M059J (cell line): ENCODE measurements at places on chromosomes 16 and 17.

DNA sequence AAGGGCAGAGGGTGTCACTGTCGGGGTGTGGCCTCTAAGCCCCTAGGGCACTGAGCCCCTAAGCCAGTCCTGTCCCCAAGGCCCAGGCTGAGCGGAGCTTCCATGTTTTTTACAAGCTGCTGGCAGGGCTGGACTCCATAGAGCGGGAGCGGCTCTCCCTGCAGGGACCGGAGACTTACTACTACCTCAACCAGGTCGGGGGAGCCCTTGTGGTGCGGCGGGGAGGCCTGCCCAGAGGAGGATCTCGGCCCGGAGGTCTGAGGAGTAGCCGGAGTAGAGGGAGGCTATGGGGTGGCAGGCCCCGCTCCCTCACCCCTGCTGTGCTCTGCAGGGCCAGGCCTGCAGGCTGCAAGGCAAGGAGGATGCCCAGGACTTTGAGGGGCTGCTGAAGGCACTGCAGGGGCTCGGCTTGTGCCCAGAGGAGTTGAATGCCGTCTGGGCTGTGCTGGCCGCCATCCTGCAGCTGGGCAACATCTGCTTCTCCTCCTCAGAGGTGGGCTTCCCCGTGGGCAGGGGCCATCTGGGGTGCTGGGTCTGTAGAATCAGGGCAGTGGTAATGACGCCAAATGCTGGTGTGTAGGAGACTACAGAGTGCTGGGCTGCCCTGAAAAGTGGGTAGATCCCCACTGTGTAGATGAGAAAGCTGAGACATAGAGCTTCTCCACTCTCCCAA is 4.9 kb downstream of the MYO15B start:
- no peak for DNase-seq

GRCh38 chr17:6525731-6526130 is 30.6 kb downstream of the PITPNM3 start:
- DNase-seq: no peak

DNA sequence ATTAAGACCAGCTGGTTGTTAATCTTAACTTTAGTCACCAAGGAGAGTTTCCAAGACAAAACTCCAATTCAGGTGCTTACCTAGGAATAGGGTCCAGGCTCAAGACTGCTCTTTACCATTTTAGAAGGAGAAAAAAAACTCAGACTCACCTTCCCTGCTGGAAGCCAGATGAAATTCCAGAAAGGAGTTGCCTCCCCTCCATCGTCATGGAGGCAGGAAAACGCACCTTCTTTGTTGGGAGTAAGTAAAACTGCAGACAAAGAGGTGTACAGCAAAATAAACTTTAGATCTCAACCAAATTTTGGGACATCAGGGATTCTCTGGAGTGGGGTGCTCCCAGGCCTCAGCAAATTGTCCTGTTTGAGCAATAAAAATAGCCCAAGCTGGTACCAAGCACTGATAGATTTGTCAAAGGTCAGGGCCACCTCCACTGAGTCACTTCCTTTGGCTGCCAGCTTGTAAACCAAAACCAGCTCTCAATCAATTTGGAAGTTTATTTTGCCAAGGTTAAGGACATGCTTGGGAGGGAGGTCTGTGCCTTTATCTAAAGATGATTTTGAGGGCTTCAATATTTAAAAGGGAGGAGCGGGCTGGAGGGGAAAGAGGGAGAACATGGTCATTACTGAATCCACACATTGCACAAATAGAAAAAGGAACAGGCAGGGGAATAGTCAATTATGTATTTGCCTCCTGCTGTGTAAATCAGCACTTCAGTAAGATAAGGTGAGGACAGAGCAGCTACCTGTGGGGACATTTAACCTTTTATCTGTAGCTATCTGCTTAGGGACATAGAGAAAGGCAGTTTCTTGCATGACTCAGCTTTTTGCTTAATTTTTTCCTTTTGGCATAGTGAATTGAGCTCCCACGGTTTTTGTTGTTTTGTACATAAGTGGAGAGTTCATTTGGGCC is 1.5 kb upstream of the ALDH3A2 start:
- peak; percentile 77 for DNase-seq

- DNase-seq: no peak
Observed at GRCh38 chr16:79154086-79154485, 446.5 kb downstream of the MAF start.

GRCh38 chr17:48757524-48757961 is 29.0 kb upstream of the HOXB13 start:
- peak; percentile 60 for DNase-seq

DNA sequence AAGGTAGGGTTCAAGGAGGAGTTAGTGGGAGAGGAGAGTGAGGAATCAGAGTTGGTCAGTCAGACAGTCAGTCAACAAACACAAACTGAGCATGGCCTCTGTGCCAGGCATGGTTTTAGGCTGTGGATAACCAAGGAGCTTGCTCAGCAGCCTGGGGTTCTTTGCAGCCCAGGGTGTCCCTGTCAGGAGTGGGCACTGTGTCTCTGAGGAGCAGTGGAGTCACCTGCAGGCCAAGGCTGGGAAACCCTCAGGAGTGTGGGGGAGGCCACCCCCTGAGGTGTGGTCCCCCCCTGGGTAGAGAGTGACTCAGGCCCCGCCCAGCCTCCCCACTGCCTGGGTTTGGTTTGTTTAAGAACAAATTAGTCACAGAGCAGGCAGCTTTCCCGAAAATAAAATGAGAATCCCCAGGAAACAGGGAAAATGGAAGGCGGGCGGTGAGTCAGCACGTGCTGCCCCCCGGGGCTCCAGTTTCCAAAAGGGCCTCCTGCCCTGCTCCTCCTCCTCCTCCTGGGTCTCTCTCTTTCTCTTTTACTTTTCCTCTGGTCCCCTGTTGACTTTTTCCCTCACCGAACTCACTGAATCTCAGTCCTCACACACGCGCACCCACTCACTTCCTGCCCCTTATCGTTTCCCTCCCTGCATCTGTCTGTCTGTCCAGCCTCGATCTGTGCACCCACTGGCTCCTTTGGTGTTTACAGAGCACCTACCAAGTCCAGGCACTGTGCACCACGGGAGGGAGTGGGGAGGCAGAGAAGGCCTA is 44.3 kb downstream of the SOCS3 start:
- DNase-seq: peak; percentile 97

- DNase-seq: no peak
Observed at GRCh38 chr17:60802377-60802776, 124.7 kb downstream of the BCAS3 start.

DNA sequence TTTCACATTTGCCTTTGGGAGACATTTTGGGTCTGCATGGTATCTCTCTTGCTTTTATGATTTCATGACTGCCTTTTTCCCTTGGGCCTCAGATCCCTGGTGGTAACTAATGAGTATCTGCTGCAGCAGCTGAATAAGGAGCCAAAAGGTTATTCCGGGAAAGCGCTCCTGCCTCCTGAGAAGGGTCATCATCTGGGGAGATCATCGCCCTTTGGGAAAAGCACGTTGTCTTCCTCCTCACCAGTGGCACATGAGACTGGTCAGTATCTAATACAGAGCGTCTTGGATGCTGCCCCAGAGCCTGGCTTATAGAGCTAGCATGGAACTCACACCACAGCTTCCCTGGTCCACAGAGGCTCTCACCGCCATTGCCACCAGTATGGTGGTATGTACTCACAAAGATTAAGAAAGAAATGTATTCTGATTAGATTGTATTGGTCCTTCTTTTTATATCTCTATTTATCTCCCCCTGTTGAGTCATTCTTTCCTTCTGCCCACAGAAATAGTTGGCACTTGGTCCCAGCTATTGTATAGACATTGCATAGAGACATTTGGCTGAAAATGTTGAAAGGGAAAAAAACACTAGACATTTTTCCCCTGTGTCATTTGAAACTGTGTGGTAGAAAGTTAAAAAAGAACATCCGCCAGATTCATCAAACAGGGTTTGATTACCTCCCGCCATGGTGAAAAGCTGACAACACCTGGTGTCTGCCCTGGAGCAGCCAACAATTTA is 8.4 kb downstream of the TPPP3 start:
- DNase-seq: peak; percentile 27

GRCh38 chr16:13920510-13920818 is 510 bp downstream of the ERCC4 start:
- DNase-seq: no peak

- DNase-seq: no peak
Observed at GRCh38 chr16:72975809-72976437, 72.0 kb downstream of the ZFHX3 start.

DNA sequence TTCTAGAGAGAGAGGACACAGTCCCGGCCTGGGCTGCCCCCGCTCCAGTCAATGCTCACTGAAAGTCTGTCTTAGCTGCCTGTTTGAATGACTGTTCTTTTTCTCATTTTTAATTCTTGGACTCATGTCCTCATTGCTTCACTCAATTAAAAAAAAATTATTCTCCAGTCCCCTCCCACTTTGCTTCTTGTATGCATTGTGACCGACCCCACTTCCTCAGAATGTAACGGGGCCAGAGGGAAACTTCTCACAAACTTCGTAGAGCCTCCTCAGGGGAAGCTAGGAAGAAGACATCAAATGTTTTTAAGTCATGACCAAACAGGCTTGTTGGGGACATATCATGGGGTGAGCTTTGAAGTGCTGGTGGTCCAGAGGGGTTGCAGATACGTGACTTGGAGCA is 113.2 kb downstream of the CCDC182 start:
- DNase-seq: no peak

- peak; percentile 15 for DNase-seq
Observed at GRCh38 chr17:47281216-47281615, 27.6 kb downstream of the ITGB3 start.

- no peak for DNase-seq
Observed at GRCh38 chr16:3027983-3028715, 4.3 kb downstream of the THOC6 start.

GRCh38 chr17:79095345-79096055 is 20.9 kb downstream of the ENGASE start:
- DNase-seq: peak; percentile 32

DNA sequence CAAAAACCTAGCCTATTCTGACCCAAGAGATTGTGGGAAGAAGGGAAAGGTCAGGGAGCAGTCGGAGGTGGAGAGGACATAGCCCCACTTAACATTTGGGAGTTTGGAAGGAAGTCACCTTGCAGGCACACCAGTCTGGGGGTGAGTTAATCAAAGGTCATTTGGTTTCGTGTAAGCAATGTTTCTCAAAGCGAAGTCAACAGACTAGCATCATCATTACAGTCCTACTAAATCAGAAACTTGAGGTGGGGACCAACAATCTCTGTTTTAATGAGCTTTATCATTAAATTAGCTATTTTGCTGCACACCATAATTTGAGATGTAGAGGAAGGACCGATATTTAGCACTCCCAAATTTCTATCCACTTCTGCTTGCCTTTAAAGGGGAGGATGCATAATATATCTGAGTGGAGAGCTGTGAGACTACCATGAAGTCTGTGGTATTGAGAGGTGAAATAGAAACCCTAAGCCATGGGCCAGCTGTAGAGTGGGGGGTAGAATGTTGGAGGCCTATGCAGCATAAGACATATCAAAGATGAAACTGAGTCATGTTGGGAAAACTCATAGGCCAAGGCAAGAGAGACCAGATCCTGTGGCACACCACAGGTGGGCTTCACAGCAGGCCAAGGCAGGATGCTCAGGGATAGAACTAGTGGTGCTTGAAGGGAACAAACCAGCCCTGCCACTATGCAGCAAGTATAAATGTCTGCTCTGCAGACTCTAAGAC is 141.7 kb upstream of the ANKFN1 start:
- no peak for DNase-seq

DNA sequence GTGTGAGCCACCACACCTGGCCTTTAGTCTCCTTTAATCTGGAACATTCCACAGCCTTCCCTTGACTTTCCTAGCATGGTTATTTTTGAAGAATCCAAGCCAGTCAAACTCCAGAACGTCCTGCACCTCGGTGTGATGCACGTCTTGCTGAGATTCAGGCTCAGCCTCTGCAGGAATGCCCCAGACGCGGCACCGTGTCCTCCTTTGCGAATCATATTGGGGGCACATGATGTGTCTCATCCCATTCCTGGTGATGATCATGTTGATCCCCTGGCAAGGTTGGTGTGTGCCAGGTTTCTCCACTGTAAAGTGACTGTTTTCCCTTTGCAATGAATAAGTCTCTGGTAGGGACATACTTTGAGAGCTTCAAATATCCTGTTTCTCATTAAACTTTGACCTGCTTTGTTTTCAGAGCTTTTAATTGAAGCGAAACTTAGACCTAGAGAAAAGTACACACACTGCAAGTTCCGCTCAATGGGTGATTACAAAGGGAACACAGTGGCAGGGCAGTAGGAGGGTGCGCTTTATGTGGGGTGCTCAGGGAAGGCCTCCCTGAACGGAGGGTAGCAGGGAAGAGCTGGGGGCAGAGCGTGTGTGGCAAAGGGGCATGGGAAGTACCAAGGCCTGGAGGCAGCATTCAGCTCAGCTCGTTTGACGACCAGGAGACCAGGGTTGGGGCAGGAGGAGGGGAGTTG is 9.6 kb upstream of the ATP2C2 start:
- DNase-seq: no peak

GRCh38 chr16:75260851-75261589 is 9.6 kb upstream of the BCAR1 start:
- no peak for DNase-seq

GRCh38 chr17:14756479-14756878 is 455.6 kb downstream of the HS3ST3B1 start:
- DNase-seq: peak; percentile 77

GRCh38 chr17:67390006-67390645 is 13.0 kb downstream of the PITPNC1 start:
- no peak for DNase-seq

- DNase-seq: no peak
Observed at GRCh38 chr17:9577373-9577709, 899 bp downstream of the CFAP52 start.
